Muscle of back (tissue), 13 donors: ENCODE measurements at places on chromosomes 5 and 9.
A peak's percentile ranks its signal among the peaks of the same experiment; 100 is the strongest.

- no peak for DNase-seq
These were observed 16.1 kb downstream of the AHRR start for GRCh38 chr5:337563-338130.

GRCh38 chr5:57850109-57850508 lies 367.5 kb upstream of the ACTBL2 start:
- DNase-seq = no peak

DNA sequence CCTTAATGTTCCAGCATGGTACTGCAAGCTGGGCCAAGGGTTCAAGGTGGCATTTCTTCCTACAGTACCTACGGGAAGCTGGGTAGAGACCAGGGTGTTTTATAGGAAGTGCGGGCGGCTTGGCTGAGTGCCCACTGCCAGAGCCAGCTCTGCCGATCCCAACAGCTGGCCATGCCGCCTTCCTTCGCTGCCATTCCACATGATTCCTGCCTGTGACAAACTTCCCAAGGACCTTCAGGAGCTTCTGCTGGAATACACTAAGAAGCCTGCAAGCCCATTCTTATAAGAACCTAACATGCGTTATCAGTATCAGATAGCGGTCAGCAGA lies 22.0 kb downstream of the MYO10 start:
- DNase-seq = no peak

DNA sequence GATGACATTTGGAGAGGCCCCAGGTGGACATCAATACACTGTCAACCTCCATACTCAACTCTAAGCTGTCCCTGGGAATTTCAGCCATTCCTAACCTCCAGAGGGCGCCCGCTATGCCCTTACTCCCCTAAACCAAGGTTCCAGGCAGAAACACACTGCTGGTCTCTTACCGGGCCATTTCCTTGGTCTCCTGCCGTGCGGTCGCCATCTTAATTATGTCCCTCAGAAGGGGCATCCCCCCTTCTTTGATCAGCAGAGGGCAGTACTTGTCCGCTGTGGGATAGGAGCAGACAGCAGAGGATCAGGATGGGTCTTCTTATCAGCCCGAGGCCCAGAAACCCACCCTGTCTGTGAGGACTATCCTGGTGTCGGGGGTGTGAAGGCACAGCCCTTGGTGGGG lies 9.3 kb upstream of the ZDHHC12 start:
- DNase-seq = peak; percentile 71

- DNase-seq = no peak
These were observed 278.2 kb downstream of the CSNK1G3 start for GRCh38 chr5:123790226-123790625.

- DNase-seq = no peak
These were observed 77.6 kb downstream of the CACNA1B start for GRCh38 chr9:137955224-137955570.

GRCh38 chr9:16656432-16657169 lies 213.9 kb downstream of the BNC2 start:
- DNase-seq = no peak

- DNase-seq = peak; percentile 53
These were observed 3.3 kb downstream of the NR6A1 start for GRCh38 chr9:124767821-124768220.

DNA sequence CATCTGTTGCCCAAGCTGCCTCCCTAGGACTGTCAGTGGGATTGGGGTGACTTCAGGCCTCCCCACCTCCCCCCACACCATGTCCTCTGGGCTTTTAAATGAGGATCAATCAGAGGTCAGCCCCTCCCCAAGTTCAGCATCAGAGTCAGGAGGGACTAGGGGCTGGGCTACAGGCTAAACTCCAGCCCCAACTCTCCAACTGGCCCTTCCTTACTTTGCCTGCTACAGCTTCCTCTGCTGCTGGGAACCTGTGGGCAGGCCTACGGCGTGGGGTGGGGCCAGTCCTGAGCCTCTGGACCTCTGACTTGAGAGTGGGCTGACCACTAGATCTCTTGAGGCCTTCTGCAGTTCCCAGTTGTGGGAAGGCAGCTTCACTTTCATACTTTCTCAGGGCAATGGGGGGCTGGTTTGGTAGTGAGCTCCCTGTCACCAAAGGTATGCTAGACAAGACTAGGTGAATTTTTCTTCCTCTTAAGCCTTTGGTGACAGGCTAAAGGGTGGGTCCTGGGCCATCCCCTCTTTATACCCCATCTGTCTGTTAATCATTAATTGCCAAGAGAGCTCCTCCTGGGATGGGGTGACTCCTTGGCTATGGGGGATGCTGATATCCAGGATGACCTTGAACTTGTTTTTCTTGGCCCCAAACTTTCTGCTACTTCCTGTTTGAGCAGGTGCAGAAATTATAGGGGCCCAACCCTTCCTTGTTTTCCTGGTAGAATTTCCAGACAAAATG lies 10.8 kb upstream of the DAB2IP start:
- DNase-seq = no peak

DNA sequence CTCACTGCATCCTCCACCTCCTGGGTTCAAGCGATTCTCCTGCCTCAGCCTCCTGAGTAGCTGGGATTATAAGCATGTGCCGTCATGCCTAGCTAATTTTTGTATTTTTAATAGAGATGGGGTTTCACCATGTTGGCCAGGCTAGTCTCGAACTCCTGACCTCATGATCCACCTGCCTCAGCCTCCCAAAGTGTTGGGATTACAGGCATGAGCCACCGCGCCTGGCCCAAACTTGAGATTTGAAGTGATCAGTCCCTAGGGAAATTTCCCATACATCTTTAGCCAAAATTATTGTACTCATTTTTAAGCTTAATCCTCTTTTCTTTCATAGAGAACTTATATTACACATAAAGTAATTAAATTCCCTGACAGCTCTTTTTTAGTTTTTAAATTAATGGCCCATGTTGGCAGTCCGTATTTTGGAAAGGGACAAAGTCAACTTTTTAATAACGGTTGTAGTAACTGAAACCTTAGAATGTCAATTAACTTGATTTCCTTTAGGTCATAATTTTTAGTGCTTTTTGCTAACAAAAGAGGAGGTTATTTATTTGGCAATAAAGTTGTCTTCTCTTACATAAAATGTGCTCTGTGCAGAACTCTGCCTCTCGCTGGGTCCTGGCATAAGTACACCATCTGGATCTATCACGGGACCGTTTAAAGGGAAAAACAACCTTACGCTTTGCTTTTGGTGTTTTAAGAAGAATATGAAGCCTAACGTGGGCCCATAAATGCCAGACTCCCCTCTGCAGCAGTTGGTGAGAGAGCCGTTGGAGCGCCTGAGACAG lies 142.3 kb upstream of the OTULINL start:
- DNase-seq = peak; percentile 74

- DNase-seq = no peak
These were observed 58.0 kb upstream of the ANKRD55 start for GRCh38 chr5:56291079-56291643.

- no peak for DNase-seq
These were observed 25.1 kb downstream of the RNF145 start for GRCh38 chr5:159184236-159184635.

- DNase-seq = no peak
These were observed 217.1 kb downstream of the PIK3R1 start for GRCh38 chr5:68432682-68433081.

DNA sequence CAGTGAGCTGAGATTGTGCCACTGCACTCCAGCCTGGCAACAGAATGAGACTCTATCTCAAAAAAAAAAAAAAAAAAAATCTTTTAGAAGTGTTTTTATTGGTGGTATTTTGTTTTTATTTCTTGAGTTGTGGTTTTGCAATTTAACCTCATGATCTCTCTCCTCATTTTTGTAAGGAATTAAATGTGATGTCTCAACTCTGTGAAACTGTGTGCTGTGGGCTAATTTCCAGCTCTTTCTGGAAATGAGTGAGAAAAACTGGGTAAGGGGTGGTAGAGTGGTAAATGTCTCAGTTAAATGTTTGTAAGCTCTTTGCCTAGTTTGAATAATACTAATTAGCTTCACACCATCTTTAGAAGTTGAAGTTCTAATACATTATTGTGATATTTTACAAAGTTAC lies 29.0 kb downstream of the ACO1 start:
- no peak for DNase-seq

- DNase-seq = peak; percentile 30
These were observed 1.0 kb downstream of the FAM200C start for GRCh38 chr5:160398806-160399205.

GRCh38 chr5:98217138-98217537 lies 556.3 kb upstream of the RGMB start:
- no peak for DNase-seq

DNA sequence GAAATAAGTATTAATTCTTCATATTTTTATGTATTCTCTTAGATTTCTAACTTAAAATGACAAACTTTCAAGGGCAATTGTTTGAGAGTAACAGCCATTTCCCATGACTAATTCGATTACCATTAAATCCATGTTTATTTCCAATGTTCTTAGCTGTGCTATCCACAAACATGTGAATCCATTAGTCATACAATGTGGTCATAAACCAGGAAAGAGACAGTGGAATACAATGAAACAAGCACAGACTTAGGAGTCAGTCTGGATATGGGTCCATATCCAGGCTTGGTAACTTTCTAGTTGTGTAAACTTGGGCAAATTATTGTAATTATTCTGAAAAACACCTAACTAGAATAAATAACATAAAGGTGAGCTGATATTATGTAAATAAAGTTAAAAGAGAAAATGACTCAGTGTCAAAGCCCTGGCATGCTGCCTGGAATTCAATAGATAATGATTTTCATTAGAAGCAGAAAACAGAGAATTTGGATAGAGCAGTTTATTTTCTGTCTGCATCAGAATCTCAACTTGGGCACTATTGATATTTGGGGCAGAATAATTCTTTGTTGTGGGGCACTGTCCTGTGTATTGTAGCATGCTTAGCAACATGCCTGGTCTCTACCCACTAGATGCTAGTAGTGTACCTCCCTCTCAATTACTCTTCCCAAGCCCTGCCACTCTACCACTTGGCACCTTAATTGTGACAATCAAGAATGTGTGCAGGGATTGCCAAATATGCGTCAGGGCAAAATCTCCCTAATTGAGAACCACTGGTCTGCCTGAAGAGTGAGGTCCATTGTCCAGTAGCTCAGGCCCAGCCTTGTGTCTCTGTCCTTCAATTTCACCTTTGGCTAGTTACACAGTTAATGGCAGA lies 44.7 kb upstream of the SLC27A6 start:
- no peak for DNase-seq

DNA sequence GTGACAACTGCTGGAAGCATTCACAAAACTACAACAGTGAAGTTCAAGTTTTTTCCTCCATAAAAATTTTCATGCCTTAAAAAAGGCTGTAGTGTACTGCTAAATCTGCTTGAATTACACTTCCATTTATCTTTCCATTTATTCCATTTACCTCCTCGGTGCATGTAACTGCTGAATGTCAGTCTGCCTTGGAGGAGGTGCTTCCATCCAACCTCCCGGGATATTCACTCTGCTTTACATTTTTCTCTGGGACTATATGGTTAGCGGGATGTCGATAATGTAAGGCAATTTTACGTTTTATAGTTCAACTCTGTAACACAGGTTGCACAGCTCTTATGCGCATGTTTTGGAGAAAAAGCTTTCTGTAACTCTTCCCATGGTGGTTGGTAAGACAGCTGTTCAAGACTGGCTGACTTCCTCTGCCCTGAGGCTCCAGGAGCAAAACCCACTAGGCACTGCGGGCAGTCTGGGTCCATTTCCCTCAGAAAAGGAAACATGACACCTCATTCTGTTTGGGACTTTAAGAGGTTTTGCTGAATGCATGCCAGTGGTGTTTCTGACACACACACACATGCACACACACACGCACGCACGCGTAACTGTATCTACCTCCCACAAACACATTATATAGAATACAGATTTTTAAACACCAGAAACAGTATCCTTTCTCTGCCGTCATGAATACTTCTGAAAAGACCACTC lies 66.1 kb downstream of the SPTLC1 start:
- no peak for DNase-seq

DNA sequence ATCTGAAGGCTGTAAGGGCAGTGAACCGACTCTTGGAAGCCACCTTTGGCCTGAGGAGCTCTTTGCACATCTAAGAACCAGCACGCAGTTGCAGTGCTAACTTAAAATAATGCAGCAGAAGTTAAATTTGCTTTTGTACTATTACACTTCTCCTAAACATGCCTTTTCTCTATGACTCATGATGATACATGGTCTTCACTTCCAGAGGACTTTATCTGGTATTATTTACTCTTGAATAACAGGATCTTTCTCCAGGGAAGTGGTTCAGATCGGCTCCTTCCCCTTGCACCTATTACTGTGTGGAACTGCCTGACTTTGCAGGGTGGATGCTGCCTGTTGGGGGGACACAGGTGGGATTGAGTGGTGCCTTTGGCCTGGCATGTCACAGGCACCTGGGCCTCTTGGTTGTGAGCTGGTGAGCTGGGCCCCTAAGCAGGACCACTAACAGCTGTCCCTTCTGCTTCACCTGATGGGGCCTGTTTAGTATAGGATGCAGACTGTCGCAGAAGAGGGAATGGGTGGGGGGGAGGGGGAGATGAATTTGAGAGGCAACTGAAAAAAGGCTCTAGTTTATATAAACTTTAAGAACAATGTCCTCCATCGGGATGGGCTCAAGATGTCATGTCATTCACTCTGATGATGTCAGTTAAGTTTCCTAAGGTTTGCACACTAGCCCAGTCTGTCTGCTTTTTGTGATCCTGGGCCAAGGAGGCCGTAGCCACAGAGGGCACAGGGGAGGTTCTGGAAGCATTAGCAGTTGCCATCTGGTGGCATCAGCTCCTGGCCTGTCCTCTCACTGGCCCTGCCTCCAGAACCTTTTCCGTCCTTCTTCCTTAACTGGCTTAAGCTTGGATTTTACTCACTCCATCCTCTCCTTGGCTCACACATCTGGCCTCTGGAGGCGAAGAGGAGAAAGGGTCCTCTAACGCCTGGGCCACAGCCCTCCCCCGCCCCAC lies 33.9 kb upstream of the GABBR2 start:
- no peak for DNase-seq

DNA sequence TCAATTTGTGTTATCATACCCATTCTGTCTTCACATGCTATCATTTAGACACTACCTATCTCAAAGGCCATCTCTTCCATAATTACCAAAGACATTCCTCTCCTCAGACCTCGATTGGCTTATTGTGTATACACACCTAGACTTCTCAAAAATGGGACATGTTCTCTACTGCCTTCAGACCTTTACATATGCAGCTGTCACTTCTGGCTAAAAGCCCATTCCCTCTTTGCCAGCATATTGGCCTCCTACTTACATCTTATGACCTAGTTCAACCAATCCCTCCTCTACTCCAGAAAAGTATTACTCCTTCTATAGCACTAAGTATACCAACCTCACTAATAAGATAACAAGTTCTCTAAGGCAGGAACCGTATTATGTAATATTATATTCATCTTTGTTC lies 84.4 kb downstream of the RAPGEF6 start:
- no peak for DNase-seq
